NCI-H1417 treated with DMSO at 0.1 percent for 48 hours (cell line): ENCODE measurements at places on chromosomes 7 and 10.

DNA sequence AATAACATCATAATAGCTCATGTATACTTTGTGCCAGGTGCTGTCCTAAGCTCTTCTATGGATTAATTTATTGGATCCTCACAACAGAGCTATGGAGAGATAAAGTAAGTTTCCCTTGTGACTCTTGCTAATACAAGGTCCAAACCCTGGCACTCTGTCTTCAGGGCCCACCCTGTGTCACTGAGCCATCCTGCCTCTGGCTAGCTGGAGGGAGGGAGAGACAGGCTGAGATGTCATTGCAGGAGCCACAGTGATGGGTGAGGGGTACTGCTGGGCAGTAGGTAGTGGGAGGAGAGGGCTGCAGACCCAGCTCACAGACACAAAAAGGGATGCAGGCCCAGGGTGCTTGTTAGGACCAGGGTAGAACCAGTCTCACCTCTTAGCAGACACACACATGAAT, 16.9 kb downstream of the GCK start:
- no peak for DNase-seq

GRCh38 chr10:4638099-4638498, 187.9 kb upstream of the AKR1E2 start:
- no peak for DNase-seq

DNA sequence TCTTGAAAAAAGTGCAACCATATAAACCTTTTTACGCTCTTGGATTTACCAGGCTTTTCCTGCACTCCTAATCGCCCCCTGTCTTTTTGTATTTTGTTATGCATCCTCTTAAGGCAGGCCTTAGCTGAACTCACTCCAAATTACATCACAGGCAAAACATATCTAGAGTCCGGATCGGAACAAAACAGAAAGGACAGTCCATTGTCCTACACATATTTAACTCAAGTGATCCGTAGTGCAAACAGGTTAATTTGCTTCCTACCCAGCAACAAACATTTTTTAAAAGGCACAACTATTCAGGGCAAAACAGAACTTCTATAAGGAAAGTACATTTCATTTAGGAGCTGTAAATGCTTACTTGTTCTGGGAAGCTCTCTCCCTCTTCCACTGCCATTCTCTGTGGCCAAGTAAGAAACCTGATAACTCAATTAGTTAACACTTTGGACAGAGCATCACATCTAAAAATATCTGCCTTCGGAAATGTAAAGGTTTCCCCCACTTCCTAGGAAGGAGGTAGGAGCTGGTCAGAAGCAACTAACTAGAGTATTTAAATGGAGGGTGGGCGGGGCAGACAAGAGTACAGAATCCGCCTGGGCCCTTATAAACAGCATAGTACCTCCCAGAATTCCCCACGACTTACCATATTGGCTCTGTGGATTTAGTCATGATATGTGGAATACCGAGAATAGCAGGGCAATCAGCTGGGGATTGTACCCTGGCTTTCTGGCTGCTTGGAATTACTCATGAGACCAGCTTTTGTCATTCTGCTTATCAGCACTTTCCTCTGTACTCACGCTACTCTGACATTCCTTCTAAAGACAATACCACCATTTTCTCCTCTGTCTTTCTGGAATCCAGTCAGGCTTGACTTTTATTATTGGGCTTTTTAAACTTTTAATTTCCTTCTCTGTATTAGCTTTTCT, 89.5 kb downstream of the ANK3 start:
- no peak for DNase-seq

- DNase-seq = peak; percentile 70
Observed at GRCh38 chr7:16795624-16796023, 9.2 kb downstream of the AGR2 start.

GRCh38 chr10:93336110-93336509, 146.0 kb downstream of the MYOF start:
- DNase-seq = no peak

DNA sequence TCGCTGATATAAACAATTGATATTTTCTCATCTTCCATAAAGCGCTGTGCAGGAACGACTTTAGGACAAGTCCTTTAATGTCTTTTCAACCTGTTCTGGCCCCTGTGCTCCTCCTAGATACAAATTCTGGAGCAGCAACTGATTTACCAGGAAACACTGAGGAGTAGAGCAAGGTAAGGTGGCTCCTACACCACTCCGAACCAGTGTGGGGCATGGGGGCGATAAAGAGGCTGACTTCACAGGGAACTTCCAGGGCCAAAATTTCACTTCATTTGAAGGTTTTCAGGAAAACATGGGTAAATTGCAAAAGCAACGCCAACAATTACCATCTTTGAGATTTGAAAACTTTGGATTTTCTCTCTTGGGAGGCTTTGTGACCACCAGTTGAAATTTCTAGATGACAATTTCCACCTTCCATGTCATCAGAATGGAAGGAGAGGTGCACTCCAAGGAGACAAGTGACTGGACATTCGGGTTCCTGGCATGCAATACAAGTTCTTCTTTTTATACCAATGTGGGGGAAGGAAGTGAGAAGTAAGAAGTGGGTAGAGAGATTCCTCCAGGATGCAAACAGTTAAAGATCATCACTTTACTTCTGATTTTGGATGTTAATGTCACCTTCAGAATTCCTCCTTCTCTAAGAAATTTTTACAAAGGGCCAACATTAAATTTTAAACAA, 118.5 kb downstream of the FAM107B start:
- DNase-seq = no peak

DNA sequence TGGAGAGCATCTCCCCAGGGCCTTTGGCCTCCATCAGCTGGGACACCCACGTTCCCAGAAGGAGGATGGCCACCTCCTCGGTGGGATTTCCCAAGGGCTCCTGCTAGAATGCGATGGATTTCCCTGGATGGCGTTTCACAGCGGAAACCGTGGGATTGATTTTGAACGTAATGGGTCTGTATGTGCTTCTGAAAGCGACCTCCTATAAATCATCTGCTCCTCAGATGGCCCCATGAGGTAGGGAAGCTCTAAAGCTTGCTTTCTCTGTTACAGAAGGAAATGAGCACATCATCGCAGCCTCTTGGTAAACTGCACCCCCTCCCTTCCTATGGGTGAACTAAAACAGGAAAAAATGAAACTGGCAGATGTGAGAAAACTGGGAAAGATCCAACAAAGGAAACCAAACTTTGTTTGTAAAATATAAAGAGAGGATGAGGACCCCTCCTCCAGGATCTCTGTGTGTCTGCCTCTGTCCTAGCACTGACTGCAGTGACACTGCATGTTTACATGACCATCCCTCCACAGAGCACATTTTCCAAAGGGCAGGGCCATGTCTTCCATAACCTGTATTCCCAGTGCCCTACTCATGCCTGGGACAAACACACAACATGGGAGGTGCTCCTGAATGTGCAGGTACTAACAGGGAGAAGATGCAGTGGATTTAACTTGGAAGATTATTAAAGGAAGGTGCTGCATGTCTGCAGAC, 57.6 kb downstream of the LYZL1 start:
- DNase-seq = no peak

- DNase-seq = no peak
Observed at GRCh38 chr7:98266840-98267239, 14.6 kb upstream of the BRI3 start.

GRCh38 chr10:80407812-80408241, 524 bp upstream of the PRXL2A start:
- no peak for DNase-seq

DNA sequence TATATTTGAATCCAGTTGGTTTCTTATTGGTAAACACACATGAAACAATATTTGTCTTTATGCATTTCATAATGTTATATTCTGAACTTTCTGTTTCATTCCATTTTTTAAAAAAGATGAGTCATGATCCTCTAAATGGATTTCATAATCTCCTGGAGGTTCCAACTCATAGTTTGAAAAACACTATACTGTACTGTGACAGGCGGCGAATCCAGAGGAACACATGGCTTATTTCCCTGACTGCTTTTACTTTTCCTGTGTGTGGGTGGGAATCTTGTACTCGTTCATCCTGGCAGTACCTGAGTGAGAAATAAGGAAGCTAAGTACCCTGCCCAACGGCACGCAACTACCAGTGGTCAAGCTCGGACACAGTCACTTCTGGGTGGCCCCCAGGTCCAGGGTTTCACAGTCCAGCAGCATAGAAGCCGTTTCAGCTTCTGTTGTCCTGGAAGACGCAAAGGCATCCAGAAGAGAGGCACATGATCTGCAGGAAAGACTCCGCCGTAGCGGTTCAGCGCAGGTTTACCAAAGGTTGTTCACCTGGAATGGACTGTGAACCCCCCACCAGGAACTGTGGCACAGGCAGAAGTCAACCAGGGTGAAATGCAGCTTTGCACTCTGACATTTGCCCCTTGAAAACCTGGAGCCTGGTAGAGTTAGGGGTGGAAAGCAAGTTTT, 117.7 kb downstream of the CCNY start:
- DNase-seq = no peak

GRCh38 chr7:154942691-154943090, 60.2 kb downstream of the PAXIP1 start:
- DNase-seq = no peak
